ENCODE measurements at places on chromosomes 13 and 19.

DNA sequence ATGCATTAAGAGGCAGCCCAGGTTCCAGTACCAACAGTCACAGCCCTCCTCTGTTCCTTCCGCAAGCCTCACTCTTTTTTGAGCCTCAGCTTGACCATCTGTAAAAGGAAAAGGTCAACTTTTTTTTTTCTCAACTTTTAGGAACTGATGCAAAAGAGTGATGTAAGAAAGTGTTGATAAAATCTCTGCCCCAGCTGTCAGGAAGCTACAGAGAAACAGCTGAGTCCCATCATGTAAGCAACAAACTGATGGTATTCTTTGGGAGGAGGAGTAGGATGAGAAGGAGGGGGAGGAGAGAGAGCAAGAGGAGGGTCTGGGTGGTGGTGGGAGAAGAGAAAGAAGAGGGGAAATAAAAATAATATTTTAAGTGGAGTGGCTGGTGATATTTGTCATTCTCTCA is 233.9 kb upstream of the TSHZ3 start:
- no peak for DNase-seq

DNA sequence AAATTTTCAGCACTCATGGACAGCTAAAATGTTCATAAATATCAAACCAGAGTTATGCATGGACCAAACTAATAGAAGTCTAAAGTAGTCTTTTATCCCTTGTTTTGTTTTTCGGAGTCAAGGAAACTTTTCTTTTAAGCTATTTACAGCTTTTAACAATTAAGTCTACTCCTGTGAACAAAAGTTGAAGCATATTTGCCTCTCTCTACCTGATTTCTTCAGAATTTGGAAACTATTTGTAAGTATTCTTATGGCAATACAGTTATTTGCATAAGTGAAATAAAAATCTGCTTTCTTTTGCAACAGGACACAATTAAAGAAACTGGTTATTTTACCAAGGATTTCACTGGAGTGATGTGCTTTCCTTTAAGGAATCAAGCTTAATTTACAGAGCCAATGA is 47.1 kb upstream of the ANKRD10 start:
- DNase-seq: no peak

DNA sequence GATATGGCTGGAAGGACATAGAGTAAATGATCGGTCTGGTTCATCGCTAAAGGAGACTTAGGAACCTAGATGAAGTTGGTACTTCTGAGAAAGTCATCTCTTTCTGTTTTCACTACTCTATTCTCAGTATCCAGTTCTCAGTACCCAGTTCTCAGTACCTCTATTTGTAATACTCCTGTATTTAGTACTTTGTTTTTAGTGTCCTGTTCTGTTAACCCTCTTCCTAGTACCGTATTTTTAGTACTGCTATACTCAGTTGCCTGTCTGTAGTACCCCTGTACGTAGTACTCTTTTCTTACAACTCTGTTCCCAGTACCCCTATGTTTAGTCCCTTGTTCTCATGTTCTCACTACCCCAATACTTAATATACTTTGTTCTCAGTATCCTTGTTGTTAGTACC is 1.2 kb downstream of the RFXAP start:
- no peak for DNase-seq

DNA sequence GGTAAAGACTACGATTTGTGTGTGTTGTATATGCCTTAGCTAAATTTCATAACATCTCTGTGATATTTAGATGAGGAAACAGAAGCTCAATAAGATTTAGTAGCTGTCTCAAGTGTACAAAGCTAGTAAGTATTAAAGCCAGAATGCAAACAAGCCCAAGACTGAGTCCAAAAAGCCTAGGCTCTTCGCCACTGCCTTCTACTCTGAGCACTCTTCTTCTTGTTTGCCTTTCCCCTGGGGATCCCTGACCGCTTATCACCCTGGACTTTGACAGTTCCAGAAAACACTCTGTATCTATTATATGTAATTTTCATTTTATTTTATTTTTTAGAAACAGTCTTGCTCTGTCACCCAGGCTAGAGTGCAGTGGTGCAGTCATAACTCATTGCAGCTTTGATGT is 5.8 kb downstream of the TM9SF2 start:
- no peak for DNase-seq

Data from stimulated activated CD4-positive, alpha-beta T cell treated with anti-CD3 and anti-CD28 coated beads, TNF-alpha, amount 100 ng/mL, for 1 hour (primary cell).